NCI-H1105 (cell line): ENCODE measurements at places on chromosomes 2 and 18.

GRCh38 chr2:39120521-39120770 is 405 bp downstream of the SOS1 start:
- DNase-seq: no peak

DNA sequence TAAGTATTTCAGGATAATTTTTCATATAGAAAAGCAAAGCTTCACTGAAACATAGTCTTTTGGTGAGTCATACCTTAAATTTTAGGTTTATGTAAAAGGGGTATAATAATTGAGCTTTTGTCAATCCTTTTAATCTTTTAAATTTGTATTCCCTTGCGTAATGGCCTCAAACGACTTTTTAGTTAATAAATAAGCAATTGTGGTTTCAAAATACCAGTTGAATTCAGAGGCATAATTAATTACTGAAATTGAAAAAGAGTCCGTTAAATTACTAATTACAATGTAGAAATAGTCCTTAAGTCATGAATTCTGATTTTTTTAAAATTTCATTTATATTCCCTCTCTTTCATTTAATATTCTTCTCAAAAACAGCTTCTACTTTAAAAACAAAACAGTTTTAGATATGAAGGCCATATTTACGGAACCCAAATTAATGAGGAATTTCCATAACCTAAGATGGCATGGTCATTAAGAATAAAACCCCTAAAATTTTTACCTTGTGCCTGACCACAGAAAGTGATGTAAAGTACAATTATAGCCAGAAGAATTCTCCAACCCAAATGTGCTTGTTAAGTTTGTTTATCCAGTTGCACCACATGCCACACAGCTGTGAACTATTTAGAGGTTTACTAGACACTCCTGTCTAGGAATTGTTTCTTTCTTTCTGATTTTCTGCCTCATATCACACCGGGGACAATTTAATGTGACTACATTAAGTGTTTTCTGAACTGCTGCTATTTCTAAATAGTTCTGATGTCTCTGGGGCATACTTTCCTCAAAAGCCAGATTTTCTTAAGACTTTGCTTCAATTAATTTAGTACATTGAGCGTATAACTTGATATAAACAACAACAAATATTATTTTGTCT is 60.7 kb upstream of the ITGA4 start:
- DNase-seq: no peak

- DNase-seq: no peak
Observed at GRCh38 chr18:10995550-10995949, 153.8 kb downstream of the PIEZO2 start.

- DNase-seq: no peak
Observed at GRCh38 chr18:61474341-61474740, 141.1 kb downstream of the CDH20 start.

DNA sequence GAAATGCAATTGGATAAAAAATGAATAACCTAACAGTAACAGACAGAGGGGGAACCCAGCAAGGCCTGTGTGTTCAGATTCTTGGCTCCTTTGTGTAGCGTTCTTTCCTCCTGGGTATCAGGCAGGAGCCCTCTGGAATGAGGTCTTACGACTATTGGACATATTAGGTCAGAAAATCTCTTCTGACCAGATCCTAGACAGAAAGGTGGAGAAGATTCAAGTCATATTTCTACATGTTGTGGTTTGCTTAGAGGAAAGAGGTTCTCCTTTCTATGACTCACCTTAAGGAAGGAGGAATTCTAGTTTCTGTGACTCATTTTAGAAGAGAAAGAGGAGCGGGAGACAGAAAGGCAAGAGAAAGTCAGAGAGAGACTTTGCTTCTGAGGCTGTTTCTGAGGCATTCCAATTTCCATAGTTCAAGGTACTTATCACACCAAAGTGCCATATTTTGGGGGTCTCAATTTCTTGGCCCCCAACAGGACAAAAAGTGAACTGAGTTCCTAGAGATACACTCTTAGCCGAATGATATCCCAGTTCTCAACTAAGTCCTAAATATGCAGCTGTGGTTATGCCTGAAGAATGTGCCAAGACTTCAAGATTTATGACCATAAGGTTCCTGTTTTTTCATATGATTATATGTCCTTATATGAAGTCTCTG is 618.6 kb downstream of the ZEB2 start:
- DNase-seq: no peak

GRCh38 chr18:39057423-39058064 is 1491.9 kb upstream of the CELF4 start:
- no peak for DNase-seq

- no peak for DNase-seq
Observed at GRCh38 chr18:65748321-65748720, 2.5 kb upstream of the CDH7 start.

DNA sequence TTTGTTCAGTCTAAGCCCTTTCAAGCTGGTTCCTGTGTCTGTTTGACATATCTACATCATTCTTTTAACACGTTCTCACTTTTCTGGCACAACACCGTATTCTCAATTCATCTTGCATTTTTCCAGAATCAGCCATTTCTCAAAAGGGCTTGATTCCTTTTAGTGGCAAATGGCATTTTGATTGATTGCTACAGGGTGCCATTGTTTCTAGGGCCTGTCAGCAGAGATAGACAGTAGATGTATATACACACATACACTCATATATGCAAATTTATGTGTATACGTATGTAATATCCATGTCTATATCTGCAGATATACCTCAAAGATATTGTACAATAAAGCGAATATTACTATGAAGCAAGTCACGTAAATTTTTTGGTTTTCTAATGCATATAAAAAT is 367.9 kb upstream of the TNP1 start:
- no peak for DNase-seq

- DNase-seq: no peak
Observed at GRCh38 chr18:70058916-70059315, 111.2 kb upstream of the CD226 start.

DNA sequence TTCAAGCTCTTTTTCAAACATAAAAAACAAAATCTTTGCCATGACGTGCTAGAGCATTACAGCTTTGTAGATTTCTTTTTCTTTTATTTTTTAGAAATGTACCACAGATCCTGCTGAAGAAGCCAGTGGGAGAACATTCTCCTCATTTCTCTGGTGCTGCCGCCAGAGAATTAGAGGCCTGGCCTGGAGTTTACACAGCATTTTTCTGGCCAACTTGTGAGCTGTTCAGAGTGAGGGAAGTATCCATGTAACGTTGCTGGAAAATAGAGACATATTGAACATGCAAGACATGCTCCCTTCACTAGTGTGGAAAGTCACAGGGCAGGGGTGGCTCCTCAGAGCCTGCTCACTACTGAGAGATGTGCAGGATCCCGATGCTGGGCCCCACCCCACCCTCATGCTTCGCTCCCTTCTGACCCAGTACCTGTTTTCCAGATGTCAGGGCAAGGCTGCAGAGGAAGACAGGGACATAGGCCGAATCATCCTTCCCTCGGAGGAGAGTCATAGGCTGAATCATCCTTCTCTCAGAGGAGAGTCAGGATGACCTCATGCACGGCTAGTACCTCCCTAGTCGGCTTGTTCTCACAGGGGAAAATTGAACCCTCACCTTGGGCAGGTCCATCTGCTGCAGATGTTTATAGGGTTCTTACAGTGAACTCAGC is 298.5 kb downstream of the INSIG2 start:
- no peak for DNase-seq

DNA sequence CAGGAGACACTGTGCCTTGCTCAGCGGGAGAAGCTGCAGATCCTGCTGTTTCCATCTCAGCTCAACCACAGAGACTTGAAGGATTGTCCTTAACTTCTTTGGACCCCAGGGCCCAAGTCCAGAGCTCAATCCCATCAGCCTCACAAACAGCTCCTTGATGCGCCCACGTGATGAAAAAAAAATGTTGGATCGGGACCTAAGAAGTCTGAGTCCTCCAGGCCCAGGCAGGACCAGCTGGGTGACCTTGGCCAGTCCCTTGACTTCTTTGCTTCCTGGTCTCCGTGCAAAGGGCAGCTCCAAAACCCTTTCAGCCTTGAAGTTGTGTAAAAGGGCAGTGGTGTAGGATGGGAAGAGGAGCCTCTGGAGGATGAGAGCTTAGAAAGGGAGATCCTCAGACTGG is 175.5 kb downstream of the ZFP36L2 start:
- no peak for DNase-seq

- no peak for DNase-seq
Observed at GRCh38 chr2:118122594-118123281, 34.5 kb downstream of the INSIG2 start.

GRCh38 chr2:31426096-31426495 is 11.6 kb upstream of the XDH start:
- DNase-seq: no peak

- no peak for DNase-seq
Observed at GRCh38 chr2:111698743-111699554, 185.0 kb downstream of the ANAPC1 start.

DNA sequence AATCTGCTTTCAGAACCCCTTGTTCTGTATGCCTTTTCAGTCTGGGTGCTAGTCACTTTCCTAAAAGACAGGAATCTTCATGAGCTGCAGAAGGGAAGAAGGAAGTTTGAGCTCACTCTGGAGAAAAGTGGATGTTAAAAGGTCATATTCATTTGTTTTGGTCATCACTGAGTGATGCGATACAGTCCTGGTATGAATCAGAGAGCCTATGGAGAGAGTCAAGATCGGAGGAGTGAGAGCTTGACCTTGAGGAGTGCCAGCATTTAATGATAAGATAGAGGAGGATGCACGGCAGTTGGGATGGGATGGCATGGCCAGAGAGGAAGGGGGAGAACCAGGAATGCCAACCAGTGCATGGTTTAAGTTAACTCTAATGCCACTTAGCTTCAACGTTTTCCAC is 19.6 kb downstream of the USP39 start:
- no peak for DNase-seq

- DNase-seq: no peak
Observed at GRCh38 chr2:209763106-209763505, 8.5 kb upstream of the UNC80 start.
